ENCODE measurements at places on chromosomes 11 and 22.

DNA sequence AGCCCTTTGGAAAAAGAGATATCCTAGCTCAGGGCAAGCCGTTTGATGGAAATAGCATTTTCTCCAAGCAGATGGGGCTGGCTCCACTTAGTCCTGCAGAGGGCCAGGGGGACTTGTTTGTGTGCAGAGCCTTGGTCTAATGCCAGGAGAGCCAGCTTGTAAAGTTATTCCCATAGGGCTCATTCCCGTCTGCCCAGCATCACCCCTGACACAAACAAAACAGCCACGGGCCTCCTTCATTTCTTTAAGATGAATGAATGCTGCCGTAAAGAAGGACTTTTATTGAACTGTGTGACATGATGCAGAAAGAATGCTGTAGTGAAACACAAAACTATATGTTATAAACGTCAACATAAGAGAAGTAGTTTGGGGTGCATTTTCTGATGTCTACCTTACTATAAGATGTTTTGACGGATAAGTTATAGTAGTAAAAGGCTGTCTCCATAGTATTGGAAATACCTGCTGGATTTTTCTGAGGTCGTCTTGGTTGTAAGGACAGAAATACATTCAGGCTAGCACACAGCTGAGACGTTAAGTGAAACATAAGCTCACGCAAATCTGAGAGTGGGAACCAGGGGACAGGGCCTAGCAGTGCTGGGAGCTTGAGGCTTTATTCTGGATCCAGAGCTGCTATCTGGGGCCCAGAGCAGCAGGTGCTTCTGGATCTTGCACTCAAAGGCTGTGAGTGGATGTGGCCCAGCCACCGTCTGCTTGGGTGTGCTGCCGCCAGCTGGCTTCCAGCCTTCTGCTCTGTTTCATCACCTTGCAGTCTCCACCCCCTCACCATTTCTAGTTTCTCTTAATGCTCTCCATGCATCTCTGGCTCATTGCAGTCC, 53.3 kb downstream of the NCAM1 start:
- no peak for DNase-seq

DNA sequence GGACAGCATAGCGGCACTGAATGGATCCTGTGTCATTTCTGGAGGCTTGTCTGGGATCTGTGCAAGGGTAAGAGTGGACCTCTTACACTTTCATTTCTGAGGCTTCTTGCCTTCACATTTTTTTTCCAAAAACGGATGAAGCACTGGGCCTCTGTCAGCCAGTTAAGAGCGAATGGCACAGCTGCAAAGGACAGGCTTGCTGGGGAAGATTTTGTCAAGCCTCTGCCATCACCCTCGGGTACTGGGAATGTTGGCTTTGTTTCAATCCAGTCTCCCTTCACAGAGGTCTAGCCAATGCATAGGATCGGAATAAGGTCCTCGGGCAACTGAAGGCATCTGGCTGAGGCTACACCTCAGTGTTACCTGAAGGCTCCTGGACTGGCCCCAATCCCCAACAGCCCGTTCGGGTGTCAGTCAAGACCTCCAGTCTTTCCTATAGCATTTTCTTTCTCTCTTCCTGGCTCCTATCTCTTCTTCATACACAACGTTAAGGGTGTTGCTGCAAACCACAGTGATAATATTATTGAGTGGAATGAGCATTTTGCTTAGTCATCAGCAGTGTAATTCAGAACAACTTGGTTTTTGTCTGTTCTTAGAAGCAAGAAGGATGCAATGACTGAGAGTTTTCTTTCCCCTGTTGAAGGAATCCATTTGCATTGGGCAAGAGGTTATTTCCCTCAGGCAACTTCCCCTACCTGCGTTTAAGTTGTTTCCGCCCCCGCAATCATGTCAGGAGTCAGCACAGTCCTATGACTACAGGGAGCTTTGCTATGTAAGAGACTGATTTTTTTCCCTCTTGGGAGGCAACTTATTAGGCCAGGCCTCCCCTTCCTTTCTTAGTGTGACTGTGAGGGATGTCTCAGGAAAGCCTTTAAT, 22.8 kb downstream of the NPAT start:
- DNase-seq, result peak; percentile 71

DNA sequence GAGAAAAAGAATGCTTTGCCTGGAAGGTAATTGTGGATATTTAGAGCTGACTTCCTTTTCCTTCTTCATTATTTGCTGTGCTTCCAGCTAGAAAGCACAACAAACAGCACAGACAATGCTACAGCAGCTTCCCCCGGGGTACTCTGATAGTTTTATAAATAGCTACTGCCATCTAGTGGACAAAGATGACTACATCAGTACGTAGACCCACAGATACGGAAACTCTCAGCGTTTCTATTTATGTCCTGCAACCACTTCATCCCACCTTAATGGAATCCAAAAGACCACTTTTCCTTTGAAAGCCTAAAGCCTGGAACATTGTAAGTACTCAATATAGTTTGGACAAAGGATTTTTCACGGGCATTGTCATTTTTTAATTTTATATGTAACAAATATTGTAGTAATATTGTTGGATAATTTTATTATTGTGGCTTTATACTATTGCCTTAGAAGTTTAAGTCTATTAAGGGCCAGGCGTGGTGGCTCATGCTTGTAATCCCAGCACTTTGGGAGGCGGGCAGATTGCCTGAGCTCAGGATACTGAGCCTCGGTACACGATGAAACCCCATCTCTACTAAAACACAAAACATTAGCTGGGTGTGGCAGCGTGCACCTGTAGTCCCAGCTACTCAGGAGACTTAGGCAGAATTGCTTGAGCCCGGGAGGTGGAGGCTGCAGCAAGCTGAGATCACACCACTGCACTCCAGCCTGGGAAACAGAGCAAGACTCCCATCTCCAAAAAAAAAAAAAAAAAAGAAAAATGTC, 7.5 kb downstream of the HSPA8 start:
- peak; percentile 38 for DNase-seq

- DNase-seq, result no peak
Measured at GRCh38 chr11:133816146-133816870, 29.0 kb downstream of the SPATA19 start.

DNA sequence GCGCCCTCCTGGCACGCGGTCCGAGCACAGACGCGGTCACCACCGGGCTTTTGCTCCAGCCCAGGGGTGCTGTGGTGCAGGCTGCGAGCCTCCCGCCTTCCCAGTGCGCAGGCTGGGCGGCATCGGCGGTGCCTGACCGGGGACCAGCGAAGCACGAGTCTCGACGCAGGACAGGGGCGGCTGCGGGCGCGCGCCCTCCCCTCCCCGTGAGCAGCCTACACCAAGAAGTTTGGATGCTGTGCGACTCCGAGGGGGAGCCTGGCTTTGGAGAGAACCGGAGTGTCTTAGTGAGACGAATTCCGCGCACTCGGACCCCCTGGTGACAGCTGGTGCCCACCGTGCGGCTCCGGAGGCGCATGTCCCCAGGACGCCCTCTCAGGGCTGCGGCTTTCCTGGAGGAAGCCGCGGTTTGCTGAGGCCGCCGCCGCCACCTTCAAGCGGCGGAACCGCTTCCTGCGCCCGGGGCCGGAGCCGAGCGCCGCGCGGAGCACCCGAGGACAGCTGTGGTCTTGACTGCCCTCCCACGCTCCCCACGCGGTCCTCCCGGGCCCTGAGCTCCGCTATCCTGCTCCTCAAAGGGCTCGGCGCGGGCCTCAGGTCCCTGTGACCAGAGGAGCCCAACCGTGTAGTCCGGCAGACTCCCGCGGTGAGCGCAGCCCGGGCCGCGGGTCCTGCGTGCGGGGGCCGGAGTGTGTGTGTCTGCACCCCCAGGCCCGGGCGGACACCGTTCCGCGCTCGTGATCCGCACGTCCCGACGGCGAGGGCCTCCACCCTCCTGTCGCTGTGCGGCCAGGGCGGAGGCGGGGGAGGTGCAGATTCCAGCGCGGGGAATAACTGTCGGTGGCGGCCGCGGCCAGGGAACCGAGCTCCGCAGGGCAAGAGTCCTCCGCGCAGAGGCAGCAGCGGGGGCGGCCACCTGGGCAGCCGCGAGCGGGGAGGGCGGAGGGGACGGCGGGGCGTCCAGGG, 1.7 kb downstream of the FGF3 start:
- DNase-seq, result no peak

GRCh38 chr11:57085611-57086010, 96.1 kb upstream of the LRRC55 start:
- no peak for DNase-seq

DNA sequence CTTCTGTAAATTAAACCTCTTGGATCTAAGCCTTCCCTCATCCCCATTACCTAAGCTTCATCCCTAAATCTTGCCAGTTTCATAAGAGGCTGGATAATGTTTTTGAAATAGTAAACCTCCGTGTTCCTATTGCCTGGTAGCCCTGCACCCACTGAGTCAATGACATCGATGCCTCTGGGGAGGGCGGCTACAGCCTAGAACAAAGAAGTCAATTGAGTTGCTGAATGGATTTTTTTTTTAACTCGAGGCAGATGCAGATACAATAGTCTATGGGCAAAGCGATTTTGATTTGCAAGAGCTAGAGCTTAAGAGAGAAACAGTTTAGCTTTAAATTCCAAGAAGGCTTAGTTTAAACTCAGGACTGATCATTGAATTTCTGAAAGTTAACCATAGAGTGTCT, 121.3 kb downstream of the NECTIN1 start:
- DNase-seq, result no peak

DNA sequence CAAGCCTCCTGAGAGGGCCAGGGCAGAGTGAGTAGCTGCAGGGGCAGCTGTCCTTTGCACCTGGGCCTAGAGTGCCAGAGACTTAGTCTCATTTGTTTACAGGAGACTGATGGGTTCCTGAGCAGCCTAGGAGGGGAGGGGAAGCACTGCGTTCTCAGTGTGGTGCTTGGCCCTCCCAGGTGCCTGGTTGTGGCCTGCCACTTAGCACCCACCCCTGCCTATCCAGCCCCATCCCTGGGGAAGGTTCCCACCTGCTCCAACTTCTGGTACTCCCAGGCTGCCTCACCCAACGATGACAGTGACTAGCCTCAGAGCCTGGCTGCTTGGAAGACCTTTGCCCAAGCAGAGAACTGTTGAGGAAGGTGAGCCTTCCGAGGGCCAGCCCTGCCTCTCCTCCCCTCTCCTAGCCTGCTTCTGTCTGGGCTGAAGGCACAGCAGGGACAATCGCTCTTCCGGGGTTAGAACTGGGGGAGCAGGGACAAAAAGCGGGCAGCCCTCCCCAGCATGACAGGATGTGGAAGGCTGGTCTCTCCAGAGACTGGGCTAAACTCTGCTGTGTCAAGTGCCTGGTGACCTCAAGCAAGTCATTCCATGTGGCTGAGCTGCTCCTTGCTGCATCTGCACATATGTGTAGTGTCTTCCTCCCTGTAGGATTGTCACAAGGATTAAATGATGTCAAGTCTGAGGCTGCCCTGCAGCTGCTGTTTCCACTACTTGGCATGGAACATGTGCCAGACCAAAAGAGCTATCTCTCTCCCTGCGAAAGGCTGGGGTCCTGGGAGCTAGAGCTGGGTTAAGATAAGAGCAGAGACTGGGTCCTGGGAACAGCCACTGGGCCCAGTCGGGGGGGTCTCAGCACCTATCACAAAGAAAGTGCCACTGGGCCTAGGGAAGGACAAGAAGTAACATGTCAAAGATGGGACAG, 9.9 kb downstream of the KCNQ1OT1 start:
- no peak for DNase-seq

- DNase-seq, result no peak
Measured at GRCh38 chr11:19769820-19770219, 57.2 kb downstream of the NAV2 start.

DNA sequence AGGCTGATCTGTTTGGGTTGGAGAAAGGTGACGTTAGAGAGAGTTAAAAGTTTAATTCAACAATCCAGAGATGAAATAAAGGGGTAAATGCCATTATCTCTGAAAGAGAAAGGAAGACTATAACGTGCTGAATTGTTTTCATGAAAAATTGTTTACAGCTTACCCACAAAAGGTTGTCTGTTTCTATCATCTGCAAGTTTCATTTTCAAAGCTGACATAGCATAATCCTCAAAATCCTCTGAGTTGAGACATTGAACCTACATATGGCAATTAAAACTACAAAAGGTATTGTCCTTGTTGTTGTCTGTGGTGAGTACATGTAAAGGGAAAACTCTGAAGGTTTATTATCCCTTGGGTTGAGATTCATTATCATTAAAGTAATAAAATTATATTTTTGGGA, 569.9 kb downstream of the LUZP2 start:
- no peak for DNase-seq

DNA sequence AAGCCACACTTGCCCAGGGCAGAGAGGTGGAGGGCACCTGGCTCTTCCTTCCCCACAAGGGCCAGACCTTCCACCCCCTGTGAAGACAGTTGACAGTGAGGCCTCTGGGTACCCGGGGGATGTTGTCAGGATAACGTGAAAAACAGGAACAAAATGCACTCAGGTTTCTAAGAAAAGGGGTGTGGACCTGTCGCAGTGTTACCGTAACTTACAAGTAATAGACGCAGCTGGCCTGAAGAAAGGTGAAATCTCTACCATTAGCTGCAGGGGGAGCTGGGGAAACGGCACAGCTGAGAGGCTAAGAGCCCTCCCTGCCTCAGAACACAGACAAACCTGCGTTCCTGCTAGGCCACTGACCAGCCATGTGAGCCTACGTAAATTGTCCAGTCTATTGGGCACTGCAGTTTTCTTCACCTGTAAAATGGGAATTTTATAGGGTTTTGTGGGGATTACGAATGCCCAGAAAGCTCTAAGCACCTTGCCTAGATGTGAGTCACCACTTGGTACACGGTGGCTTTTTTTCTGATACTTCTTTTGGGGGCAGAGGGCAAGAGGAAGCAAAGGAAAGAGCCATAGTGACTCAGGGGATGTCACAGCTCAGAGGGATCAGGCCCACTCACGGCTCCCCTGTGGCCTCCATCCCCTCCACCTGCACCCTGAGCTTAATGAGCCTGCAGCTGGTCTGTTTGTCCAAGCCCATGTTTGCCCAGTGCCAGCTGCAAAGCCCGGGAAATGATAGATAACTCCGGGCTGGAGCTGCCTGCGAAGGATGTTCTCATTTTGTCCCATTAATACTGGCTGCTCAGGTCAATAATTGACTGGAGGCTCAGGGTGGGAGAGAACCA, 18.4 kb upstream of the CABP7 start:
- peak; percentile 47 for DNase-seq

GRCh38 chr11:17770048-17770652, 35.6 kb downstream of the KCNC1 start:
- DNase-seq, result peak; percentile 2

DNA sequence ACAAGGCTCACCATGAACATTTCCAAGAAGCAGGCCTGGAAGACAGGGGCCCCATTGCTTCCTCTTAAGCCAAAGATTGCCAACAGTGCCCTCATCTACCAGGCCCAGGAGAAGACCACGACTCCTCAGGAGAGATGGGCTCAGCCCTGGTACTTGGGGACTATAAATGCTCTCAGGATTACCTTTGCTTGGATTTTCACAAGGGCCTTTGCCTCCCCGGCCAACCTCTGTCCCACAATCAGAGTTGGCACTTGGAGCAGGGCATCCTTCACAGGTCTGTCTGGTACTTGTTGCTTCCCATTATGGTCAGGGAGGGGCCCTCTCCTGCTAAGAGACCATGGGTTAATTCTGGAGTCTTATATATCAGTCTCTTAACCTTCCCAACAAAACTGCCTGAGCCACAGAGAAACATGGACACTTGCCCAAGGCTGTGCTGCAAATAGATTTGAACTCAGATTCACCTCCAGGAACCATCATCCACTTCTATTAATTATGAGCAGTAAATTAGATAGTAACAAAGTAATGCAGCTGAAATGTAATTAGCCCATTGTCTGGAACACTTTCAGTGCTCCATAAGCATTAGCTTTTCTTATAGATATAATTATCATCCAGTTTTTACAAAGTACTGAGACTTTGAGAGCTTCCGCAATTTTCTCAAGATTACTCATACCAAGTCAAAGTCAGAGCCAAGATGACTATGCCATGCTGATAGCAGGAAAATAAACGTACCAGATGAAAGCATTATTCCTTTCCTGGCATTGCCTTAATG, 33.5 kb downstream of the POU2AF3 start:
- no peak for DNase-seq

- no peak for DNase-seq
Measured at GRCh38 chr22:19878461-19879245, 24.0 kb upstream of the GNB1L start.

- no peak for DNase-seq
Measured at GRCh38 chr11:86119077-86119476, 50.2 kb upstream of the PICALM start.
